ENCODE measurements at places on chromosomes 2 and 18.

- DNase-seq = no peak
Observed at GRCh38 chr2:47310801-47311560, 92.0 kb upstream of the MSH2 start.

- no peak for DNase-seq
Observed at GRCh38 chr2:48419884-48420511, 110.0 kb upstream of the STON1 start.

DNA sequence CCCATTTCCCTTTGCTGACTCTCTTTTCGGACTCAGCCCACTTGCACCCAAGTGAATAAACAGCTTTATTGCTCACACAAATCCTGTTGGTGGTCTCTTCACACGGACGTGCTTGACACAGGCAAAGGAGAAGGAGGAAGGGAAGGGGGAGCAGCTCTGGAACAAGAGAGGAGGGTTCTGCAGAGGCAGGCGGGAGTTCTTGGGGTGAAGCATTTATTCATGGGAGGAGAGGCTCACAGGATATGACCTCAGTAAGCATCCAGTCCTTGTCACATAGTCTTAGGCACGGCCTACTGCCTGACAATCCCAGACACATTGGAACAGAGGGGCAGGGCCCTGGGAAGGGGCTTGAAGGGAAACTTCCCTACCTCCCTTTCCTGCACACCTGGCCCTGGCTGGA, 171.7 kb upstream of the HS6ST1 start:
- DNase-seq = no peak

DNA sequence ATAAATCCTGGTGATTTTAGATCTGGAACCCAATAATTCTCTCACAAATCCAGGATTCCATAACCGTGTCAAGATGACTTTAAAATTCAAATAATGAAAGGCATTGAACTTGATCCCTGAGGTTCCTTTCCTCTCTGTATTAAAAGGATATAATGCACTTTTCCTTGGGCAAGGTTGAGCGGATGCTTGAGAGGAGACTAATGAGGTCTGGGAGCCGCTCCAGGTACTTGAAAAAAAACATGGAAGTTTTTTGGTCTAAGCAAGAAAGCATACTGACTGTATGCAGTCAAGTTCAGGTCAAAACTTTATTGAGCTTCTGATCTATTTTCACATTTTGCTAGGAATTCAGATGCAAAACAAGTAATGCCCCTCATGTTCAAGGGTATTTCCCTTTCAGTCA, 318.5 kb downstream of the RAD51AP2 start:
- DNase-seq = no peak

- peak; percentile 88 for DNase-seq
Observed at GRCh38 chr2:196131384-196131937, 39.9 kb downstream of the STK17B start.

GRCh38 chr2:176405477-176405876, 136.2 kb downstream of the MTX2 start:
- DNase-seq = no peak

DNA sequence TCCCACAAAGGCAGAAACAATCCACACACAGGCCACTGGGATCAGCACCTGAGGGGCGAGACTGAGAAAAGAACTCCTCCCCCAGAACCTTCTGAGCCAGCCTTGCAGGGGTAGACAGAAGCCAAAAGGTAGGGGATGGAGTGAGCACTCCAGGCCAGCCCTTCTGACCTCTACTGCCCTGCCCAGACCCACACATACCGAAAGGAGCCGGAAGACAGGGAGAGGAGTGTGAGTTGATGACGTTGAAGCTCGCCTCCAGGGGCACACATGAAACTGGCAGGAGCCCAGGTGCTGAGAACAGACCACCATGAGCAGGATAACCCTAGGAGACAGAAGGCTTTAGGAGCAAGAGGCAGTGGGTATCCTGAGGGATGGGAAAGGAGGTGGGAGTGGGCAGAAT, 1.8 kb downstream of the SLC23A3 start:
- DNase-seq = no peak

DNA sequence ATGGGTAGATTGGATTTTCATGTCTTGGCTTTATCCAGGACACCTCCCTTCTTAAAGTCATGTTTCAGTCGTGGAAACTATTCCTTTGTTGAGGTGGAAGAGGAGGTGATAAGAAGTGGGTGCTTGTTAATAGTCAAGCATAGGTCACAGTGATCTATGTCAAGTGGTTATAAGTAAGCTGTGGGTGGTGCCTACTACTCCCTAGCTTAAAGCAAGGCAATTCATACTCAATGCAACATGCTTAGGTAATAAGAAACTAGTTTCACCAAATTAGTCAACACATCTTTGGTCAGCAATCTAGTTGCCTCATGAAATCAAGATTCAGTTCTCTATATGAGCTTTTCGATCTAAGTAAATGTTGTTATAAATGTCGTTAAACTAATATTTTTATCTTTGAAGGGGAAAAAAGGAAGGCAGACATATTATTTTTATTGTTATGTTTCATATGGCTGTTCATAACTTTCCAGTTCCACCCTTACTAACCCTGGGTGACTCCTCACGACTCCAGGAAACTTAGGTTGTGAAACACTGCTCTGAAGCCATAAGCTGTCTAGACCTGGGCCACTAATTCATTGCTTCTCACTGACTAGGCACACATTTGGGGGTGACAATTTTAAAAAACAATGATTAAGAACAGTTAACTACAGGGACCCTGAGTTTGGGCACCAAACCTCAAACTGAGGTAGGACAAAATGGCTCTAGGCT, 5.8 kb upstream of the ABCB11 start:
- no peak for DNase-seq

All from HAP-1 (cell line).